ENCODE measurements at places on chromosomes 5 and 9.

DNA sequence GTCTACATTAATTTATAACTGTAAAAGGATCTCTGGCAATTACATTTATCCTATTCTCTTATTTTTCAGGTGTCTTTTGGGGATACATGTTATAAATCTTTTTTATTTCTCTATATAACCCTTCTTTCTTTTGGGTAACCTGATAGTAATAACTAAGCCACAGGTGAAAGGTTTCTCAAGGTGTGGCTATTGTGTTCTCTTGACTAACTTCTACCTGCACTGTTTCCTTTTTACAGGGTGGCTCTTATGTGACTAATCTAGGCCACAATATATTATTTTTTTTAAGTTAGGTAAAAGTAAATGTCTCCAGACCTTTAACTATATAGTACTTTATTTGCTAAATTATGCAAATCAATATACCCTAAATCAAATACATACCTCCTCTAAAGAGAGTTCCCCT is 193.2 kb downstream of the EFNA5 start:
- H3K4me3 ChIP-seq: no peak overlapping the region
- peak overlapping the region; percentile 62 for H3K27ac ChIP-seq
- peak; percentile 58 for DNase-seq
- H3K4me1 ChIP-seq: peaks cover 33% of the 10 kb centered on the region
- H3K27me3 ChIP-seq: no peaks in the 10 kb centered on the region

GRCh38 chr5:134438721-134439123 is 27.0 kb upstream of the CDKN2AIPNL start:
- H3K36me3 ChIP-seq: no peaks in the 10 kb centered on the region
- no peaks in the 10 kb centered on the region for H3K27me3 ChIP-seq
- peak overlapping the region; percentile 58 for H3K27ac ChIP-seq

- no peak overlapping the region for H3K27ac ChIP-seq
- peaks cover 6% of the 10 kb centered on the region for H3K36me3 ChIP-seq
- peaks cover 13% of the 10 kb centered on the region for H3K4me1 ChIP-seq
- H3K4me3 ChIP-seq: no peak overlapping the region
Observed at GRCh38 chr9:76379494-76379893, 14.7 kb downstream of the RFK start.

DNA sequence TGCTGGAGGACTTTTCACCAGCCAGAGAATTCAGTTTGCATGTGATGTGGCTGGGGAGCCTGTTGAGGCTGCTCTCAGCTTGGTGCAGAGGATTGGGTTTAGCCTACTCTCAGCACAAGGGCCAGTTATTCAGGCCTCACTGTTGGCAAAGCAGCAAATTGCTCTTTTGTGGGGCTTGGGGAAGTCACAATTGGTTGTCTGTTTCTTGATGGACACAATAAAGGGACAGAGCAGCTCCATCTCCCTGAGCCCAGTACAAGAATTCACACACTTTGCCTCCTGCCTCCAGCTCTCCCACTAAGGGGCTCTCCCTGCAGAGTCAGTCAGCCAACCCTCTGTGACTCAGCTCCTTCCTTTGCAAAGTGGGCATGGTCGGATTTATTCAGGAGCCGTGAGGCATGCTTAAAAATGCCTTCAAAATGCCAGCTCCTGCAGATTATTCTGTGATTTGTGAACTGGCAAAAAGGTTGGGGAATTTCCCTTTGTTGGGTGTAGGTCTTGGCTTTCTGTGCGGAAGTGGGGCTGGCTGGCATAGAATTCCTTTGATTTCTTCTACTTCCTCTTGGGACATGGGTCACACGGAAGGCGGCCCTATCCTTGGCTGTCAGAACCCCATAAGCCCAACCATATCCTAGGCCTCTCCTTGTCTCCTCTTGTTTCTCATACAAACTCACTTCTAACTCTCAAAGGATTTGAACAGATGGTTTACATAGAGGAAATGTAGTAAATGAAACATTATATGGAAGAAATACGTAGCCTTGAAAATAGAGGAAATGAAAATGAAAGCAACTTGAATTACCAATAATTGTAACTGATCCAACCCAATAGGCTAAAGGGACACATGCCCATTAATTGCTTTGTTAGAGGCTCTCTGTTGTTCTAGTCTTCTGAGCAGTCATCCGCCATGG is 118.7 kb upstream of the CD180 start:
- H3K36me3 ChIP-seq: no peaks in the 10 kb centered on the region
- H3K4me1 ChIP-seq: peaks cover 7% of the 10 kb centered on the region
- DNase-seq: no peak
- H3K4me3 ChIP-seq: no peak overlapping the region

DNA sequence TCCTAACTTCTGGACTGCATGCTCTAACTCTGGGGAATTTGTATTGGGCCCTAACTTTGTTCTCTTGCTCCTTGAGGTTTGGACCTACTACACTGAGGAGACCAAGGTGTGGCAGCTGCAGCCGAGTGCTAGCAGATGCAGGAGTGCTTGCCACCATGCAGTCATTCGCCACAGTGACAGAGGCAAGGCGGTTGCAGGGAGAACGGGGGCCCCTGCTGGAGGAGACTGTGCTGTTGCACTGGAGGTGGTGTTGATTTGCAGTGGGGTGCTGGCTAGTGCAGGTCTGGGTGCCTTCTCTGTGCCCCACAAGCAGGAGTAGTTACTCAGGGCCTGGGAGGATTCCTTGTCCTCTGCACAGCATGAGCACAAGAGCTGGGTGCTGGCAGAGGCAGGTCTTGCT is 22.4 kb upstream of the DIRAS2 start:
- peaks cover 12% of the 10 kb centered on the region for H3K27me3 ChIP-seq
- DNase-seq: no peak
- H3K4me3 ChIP-seq: no peak overlapping the region
- no peaks in the 10 kb centered on the region for H3K4me1 ChIP-seq

- DNase-seq: no peak
- H3K4me3 ChIP-seq: no peak overlapping the region
- no peak overlapping the region for H3K27ac ChIP-seq
- no peaks in the 10 kb centered on the region for H3K4me1 ChIP-seq
- H3K36me3 ChIP-seq: no peaks in the 10 kb centered on the region
- no peaks in the 10 kb centered on the region for H3K27me3 ChIP-seq
Observed at GRCh38 chr5:53359916-53360517, 120.4 kb upstream of the FST start.

DNA sequence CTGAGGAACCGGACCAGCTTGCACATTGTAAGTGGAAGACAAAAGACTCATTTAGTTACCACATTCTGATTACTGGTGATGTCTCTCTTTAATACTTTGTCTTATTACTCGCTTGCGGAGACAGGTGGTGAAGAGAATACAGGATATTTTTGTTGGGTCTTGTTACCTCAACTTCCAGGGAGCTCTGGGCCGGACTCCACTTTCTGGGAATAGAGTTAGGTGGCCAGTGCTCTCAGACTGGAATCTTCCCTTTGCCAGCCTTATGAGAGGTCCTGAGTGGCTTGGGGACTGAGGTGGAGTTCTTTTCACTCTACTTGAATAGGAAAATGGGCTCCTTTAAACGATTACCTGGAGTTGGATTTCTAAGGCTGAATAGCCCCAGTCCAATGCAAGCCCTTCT is 33.3 kb upstream of the SPRY4 start:
- H3K4me1 ChIP-seq: peaks cover 31% of the 10 kb centered on the region
- H3K27me3 ChIP-seq: no peaks in the 10 kb centered on the region
- H3K27ac ChIP-seq: no peak overlapping the region

DNA sequence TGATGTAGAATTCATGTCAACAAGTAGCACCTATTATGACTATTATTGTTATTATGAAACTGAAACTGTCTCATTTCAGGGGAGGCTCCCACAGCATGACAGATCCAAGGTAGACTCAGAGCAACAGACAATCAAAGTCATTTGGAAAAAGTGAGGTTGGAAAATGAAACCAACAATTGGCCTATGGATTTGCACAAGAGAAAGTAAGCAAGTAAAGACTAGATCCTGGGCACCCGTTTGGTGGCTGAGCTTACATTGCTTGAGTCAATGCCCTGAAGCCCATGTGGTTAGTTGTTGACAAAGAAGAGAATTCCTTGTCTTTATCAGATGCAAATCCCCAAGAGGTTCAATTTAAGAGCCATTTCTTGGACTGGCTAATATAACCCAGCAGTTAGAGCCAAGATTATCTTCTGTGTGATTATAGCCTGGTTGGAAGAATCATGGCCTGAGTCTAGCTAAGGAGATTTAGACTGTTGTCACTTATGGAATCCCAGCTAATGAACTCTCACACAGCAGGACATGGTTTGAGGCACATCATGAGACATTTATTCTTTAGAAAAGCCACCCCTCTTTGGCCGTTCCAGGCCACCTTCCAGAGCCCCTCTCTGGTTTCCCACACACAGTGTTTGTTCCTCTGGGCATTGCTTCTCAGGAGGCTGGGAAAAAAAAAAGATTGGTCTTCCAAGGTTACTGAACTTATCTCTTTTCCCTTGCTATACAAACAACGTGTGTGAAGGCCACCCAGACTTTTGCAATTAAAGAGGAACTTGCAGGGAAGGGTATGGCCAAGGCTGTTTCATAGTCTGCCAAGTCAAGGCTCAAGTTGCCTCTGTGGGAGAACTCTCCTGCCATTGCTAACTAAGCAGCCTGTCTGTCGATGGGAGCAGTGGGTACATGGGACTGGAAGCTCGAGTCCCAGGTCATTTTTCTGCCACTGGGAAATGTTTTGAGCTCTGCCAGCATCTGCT is 399.5 kb downstream of the ENC1 start:
- H3K4me3 ChIP-seq: no peak overlapping the region
- no peaks in the 10 kb centered on the region for H3K36me3 ChIP-seq
- peaks cover 6% of the 10 kb centered on the region for H3K4me1 ChIP-seq
- H3K27ac ChIP-seq: no peak overlapping the region

DNA sequence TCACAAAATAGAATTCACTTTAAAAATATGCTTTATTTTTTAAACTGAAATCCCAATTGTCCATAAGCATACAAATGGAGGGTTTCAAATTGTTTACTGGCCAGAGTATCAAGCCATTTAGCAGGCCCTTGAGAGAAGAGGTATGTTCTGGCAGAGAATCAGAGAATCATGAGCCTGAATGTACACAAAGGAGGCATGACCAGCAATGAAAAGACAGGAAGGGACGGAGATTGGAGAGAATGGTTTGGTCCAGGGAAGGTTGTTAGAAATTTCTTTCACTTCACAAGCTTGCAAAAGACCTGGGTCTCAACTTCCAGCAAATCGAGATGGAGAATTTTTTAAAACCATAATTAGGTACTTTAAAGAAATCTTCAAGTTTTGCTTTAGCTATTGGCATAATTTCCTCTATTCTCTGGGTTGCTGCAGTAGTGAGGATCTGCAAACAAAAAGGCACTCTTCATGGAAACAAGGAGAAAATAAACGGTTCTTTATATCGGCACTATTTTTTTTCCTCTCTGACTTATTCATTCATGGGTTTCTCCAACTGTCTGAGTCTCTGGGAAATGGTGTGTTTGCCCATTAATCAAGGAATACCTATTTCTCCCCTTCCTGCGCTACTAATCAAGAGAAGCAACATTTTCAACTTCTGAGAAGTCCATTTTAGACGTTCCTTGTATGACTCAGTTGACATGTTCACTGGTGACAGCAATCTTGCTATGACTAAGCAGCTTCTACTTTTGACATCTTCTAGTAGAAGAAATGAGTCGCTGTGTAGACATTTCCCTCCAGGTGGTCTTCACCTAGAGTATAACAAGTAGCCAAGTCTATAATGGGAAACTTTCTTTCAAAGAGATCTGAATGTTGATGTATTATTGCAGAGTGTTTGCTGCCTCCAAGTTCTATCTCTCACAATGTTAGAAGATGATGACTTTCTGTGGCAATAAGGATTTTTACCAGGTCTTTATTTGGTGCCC is 23.1 kb upstream of the ERCC6L2 start:
- H3K27ac ChIP-seq: no peak overlapping the region
- DNase-seq: no peak
- peaks cover 13% of the 10 kb centered on the region for H3K4me1 ChIP-seq
- H3K4me3 ChIP-seq: no peak overlapping the region

DNA sequence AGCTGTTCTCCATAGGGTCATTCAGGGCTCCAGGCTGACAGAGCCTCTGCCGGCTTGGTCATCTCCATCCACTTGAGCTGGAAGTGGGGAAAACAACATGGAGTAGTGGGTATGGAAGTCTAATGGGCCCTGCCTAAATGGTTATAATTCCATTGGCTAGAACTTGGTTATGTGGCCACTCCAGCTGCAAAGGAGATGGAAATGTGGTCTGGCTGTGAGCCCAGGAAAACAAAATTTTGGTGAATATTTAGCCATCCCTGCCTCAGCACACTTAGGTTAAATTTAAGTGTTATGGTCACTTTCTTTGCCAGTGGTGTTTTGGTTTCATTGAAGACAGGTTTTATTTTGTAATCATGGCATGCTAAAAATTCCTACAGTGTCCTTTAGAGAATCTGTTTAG is 112.3 kb downstream of the SMARCA2 start:
- peaks cover 7% of the 10 kb centered on the region for H3K36me3 ChIP-seq
- no peak for DNase-seq
- H3K27ac ChIP-seq: no peak overlapping the region
- H3K27me3 ChIP-seq: no peaks in the 10 kb centered on the region
- H3K4me1 ChIP-seq: peaks cover 19% of the 10 kb centered on the region

Data from stomach (tissue), 19 donors.